Stimulated activated CD8-positive, alpha-beta memory T cell treated with anti-CD3 and anti-CD28 coated beads, Interleukin-2, amount 100 ng/mL, for 1 hour (primary cell): ENCODE measurements at places on chromosomes 4 and X.

GRCh38 chr4:91345632-91346031 lies 958.1 kb upstream of the GRID2 start:
- no peak for DNase-seq

DNA sequence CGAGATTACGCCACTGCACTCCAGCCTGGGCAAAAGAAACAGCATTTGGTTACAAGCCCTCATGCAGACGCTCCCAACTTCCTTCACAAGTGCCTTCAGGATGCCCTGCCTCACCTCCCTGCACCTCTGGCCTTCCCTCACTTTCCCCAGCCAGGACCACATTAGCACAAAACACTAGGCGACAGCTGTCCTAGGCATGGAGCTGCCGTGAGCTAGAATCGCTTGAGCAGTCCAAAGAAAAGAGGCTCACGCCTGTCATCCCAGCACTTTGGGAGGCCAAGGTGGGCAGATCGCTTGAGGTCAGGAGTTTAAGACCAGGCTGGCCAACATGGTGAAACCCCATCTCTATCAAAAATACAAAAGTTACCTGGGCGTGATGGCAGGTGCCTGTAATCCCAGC lies 15.8 kb downstream of the RNF212 start:
- no peak for DNase-seq

DNA sequence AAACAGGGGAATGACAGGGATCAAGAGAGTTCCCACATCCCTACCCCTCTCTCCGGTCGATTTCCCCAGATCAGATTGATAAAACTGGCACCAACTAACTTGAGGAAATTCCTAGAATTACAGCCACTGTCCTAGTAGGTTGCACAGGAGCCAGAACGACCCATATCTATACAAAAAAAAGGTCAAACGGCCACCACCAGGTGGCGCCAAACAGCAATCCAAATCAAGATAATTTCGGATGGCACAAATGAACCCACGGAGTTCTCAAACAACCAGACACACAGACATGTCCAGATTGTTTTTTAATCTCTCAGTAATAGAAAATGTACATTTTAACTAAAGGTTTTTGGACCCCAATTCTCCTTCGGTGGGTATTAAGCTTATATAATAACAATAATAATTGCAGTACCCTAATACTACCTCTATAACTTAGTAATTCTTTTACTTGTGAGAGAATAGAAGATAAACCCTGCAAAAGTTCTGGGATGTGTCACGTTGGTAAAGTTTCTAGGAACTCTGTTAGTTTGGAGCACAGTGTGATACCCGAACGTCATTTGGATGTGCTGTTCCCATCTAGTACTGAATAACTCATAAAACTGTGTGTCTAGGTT lies 212.6 kb downstream of the SPOCK3 start:
- peak; percentile 16 for DNase-seq

GRCh38 chrX:27924261-27924660 lies 57.0 kb downstream of the DCAF8L1 start:
- no peak for DNase-seq

- DNase-seq, result no peak
Observed at GRCh38 chrX:39725928-39726619, 371.7 kb downstream of the BCOR start.

DNA sequence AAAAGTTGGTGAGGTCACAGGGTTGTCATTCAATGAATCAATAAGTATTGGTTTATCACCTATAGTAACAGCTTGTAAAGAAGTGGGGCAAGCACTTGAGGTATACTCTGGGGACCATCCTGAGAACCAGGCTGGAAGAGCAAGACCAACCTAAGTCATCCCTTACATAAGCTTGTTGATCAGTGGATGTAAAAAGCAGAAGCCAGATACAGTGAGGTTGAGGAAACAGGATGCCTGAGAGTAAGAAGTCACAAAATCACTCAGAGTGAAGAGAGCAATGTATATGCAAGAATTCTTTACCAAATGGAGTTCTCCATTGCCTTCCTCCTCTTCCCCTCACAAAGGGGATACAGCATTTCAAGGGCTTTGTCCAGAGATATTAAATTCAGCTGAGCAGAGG lies 76.3 kb upstream of the PACRGL start:
- no peak for DNase-seq

DNA sequence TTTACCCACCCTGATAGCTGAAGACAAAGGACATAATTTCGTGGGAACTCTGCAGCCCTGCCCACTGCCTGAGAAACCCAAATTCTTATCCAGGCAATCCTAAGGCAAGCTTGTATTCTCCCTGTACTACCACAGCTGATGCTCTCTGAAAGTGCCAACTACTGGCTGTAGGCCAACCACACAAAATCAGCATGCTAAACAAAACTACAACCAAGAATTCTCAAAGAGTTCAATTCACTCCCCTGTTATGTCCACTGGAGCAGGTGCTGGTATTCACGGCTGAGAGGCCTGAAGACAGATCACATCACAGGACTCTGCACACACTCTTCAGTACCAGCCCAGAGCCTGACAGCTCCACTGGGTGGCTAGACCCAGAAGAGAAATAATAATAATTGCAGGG lies 375.9 kb upstream of the NDST4 start:
- no peak for DNase-seq

GRCh38 chr4:146550161-146550560 lies 28.4 kb upstream of the SLC10A7 start:
- DNase-seq, result no peak

GRCh38 chrX:110397904-110398303 lies 39.3 kb downstream of the RTL9 start:
- no peak for DNase-seq

- no peak for DNase-seq
Observed at GRCh38 chrX:22652596-22652995, 347.2 kb upstream of the DDX53 start.

- DNase-seq, result no peak
Observed at GRCh38 chrX:117835034-117835433, 281.6 kb downstream of the KLHL13 start.

DNA sequence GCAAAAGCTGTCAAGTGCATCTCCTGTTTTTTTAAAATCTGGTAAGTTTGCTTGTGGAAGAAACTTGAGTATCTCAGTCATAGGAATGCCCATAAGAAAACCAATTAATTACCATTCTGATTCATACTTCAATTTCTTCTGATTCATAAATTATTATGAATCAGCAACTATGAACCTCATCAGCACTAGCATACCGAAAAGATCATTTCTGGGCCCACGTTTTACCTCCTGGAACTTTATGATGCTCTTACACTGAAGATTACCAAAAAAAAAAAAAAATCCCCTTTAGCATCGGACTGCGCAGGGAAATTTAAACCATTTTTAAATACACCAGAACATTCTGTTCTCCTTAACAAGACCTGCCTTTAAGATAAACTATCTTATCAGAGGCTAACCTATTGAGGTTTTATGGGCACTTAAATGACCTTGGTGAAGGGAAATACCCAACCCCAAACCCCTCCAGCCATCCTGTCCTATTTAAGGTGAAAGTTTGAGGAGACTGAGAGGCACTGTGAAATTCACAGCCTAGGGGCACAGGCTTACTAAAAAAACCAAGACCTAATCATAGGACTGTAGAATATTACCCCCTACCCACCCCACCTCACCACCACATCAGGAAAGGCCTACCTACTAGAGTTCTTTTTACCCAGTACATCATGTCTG lies 38.2 kb upstream of the ABCG2 start:
- no peak for DNase-seq

DNA sequence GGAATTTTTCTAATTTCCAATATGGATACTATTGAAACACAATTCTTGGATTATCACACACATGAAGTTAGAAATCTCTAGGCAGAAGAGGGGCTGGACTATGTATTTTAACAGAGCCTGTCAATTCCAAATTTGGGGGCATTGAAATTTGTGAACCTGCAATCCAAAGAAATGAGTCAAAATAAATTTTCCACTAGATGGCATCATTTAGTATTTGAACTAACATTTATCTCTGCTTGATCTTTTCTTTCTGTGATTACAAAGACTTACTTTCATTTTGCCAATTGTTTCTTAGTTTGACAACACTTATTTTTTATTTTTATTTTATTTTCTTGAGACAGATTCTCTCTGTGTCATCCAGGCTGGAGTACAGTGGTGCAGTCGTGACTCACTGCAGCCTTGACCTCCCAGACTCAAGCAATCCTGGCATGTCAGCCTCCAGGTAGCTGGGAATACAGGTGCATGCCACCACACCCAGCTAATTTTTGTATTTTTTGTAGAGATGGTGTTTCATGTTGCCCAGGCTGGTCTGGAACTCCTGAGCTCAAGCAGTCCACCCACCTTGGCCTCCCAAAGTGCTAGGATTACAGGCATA lies 2.7 kb upstream of the PYURF start:
- no peak for DNase-seq

DNA sequence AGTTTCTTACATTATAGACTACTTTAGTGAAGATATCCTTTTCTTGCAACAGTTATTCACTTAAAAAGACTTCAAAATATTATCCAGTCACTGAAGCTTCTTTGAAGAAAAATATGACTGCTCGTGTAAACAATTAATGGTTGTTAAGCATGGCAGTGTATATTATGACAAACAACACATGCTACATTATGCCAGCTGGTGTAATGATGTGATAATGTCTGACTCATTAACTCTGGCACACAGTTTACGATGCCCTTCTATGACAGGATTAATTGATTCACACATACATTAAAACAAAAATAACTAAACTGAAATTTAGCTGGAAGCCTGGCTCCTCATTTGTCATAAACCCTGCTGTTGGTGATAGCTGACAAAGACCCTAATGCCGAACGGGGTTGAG lies 22.4 kb downstream of the GK2 start:
- no peak for DNase-seq

GRCh38 chr4:100317032-100317864 lies 127.0 kb upstream of the DDIT4L start:
- no peak for DNase-seq

- no peak for DNase-seq
Observed at GRCh38 chr4:42617030-42617429, 39.9 kb downstream of the ATP8A1 start.

DNA sequence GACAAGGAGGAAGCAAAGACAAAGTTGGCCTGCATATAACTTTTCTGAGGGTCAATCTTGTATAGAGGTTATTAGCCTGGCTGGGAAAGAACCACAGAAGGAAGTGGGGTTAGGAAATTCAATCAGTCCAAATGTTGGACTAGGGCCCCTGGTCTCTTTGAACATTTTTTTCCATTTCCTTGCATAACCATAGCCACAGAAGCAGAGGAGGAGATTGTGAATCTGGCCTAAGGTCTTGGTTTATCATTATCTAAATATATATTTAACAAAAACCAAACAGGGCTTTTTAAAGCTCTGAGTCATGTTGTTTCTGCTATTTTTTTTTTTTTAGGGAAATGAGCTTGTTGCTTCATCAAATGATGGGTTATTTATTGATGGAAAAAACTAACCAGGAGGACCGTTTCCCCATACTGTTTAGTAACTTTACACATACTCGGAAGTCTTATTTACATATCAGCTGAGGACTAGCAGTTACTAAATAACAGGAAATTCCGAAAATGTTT lies 97.7 kb upstream of the ACSL4 start:
- DNase-seq, result no peak

DNA sequence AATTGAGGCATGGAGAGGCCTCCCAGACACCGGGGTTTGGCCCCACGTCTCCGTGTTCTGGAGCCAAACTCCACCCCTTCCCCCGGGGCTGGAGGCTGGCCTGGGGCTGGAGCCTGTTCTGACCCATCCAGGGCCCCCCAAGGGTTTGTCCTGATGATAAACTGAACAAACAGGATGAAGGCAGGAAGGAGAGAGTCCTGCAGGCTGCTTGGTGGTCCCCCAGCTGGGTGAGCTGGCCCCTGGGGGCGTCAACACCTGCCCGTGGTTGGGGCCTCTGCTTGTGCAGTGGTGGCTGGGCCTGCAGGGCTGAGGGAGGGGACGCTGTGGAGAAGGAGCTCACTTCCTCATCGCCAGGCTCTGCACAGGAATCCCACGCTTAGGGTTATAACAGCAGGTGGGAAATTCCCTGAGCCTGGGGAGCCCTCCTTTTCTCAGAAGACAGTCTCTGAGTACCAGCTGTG lies 2.3 kb downstream of the SH3TC1 start:
- no peak for DNase-seq

- DNase-seq, result no peak
Observed at GRCh38 chrX:123263270-123263669, 79.2 kb downstream of the GRIA3 start.

- no peak for DNase-seq
Observed at GRCh38 chr4:3766036-3766784, at the start of gene ADRA2C. TSS of gene ADRA2C (plus strand) at chr4:3766385. CDS start at chr4:3766607, 222 bp downstream.
